DND-41 (cell line): ENCODE measurements at places on chromosomes 6 and 20.

- DNase-seq = no peak
These were observed 1.6 kb downstream of the DSP start for GRCh38 chr6:7542874-7543624.

DNA sequence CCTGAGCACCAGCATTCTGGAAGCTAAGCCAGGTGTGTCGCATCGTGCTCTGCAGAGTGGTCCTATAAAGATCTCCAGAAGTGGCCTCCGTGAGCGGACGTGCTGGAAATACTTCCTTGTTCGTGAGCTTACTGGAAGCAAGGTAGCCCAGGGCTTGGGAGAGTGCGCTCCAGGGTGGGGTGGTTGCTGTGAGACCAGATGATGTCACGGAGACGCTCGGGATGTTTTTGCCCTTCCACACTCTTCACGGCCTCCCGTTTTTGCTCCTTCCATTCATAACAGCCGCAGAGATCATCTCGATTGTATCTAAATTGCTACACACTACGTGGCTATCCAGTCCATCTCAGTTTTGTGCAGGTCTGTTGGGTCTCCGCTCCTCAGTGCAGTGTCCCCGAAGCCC is 373.4 kb downstream of the THBS2 start:
- DNase-seq = no peak

DNA sequence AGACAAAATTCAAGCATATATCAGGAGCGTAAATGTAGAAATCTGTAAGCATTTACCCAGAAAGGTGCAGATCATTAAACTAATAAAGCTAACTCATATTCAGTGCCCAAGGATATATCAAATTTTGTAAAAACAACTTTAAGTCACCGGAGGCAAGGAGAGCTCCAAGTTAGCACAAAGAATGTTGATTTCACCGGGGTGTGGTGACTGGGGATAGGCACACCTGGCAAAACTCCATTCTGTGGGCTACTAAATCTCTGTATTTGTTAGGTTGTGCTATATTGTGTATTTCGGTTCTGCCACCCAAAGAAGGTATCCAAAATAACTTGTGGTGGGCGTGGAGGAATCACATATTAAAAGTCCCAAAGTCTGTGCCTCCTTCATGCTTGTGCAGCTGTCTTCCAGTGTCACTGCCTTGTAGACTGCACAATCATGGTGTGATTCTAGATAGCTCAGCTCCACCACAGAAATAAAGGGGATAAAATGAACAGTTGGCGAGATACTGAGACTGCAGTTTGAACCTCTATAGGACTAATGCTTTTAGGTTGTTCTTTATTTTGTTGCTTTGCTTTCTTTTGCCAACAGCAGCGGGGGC is 111.6 kb downstream of the GMDS start:
- no peak for DNase-seq

DNA sequence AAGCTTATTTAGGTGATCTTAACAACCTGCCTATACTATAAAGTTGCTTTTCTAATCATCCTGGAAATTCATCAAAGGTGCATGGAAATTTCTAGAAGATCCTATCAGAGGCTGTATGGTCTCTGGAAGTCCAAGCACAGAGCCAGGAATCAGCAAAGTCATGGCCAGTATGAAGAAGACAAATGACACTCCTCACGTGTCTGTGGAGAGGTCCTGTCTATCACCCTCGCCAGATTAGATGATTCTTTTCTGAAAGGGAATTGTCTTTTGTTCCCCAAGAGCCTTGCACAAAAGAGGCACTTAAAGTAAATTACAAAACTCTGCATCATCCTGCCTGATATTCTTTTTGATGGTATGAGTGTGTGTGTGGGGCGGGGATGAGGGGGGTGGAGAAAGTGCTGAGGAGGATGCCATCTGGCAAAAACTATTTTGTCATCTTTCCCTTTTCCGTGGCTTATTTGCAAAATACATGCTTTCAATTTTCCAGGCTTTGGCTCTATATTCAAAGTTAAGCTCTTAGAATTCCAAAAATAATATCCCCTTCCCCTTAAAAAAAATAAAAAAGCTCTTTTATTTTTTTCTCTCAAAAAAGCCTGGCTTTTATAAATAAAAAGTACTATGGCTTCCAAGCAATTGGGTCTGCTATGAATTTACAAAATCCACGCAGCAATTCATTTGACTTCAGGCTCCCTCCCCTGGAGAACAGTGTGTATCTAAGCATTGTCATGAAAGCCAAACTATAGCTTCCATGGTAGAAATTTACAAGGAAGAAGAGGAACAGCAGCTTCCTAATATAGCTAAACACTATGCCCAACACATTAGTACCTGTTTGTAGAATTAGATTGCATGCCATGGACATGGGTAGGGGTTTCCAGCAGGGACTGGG is 185.2 kb upstream of the ARG1 start:
- no peak for DNase-seq

- DNase-seq = no peak
These were observed 64.8 kb downstream of the IBTK start for GRCh38 chr6:82182756-82183155.

- DNase-seq = no peak
These were observed 95.6 kb upstream of the SLC35B3 start for GRCh38 chr6:8530785-8531435.

DNA sequence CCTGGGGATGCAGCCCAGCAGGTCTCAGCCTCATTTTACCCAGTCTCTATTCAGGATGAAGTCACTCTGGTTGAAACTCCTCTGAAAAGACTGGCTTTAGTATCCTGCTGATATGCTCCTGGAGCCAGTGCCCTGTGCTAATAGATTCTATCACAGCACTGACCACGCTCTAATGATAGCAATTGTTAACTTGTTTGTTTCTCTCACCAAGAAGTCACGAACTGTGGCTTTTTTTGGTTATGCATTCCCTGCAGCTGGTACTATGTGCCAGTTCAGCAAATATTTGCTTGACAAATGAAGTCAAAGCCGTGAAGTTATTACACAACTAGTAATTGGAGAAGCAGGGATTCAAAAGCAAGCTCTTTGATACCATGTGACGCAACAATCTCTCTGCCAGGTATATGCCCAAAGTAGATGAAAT is 754.6 kb downstream of the KIF16B start:
- DNase-seq = no peak

DNA sequence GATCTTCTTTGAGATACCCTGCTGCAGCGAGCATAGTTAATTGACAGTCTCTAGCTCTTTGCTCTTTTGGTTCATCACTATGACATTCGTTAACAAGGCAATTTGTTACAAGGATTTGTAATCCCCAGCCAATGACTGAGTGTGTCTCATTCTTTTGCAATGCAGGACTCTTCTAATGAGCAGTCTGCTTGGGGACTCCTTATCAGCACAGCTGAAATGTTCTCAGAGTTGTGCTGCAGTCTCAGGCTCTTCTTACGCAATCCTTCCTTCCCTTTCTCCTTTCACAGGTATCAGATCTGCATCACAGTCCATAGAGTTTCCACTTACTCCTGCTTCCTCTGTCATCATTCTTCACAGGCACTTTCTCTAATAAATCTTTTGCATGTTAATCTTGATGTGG is 161.2 kb upstream of the OGFRL1 start:
- DNase-seq = no peak

- no peak for DNase-seq
These were observed 12.5 kb downstream of the SIRT5 start for GRCh38 chr6:13586603-13587542.

GRCh38 chr6:17161076-17161475 is 59.2 kb downstream of the STMND1 start:
- DNase-seq = no peak

- no peak for DNase-seq
These were observed 171.2 kb downstream of the ZDHHC14 start for GRCh38 chr6:157552081-157552747.

DNA sequence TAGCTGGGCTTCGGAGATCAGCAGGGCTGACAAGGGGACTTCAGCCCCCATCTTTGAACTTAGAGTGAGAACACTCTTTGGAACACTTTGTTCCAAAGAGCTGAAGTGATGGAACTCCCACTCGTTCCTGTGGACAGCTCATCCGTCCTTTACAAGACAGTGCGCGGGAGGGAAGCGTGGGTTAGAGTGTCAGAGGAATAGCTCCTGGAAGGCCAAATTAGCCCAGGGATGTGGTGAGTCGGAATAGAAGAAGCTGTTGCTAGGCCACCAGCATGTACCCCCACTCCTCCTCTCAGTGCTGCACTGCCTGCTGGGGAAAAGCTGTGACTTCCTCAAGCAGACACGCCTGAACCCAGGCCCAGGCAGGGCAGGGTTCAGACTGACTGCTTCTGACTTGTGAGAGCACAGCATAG is 1.7 kb downstream of the SDCBP2 start:
- peak; percentile 10 for DNase-seq
